ENCODE measurements at places on chromosomes 1 and 21.

DNA sequence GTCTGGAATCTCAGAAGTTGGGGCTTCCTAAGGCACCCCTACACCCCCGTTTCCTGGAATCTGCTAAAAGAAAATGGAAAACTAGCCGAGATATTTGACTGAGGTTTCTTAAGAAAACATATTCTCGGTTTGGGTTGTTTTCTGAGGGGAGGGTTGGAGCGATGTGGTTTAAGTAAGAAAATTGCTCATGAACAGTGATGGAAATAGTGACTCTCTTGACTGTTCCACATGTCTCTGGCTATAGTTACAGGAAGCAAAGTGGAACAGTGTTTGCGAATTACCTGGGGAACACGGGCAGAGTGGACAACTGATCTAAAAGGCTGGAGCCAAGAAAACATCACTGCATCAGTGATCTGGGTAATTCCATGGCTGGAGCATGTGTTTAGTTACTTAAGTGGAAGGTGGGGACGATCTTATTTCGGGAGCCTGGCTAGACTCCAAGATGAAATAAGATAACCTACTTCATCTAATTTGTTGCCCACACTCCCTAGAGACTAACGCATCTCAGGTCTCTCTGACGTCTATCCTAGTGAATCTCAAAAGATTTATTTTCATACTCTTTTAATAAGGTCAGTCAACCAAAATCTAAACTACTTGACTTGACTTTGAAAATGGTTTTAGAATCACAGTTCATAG lies 92.4 kb downstream of the KCNJ15 start:
- no peak for DNase-seq

- no peak for DNase-seq
Measured at GRCh38 chr1:77832901-77833300, 53.5 kb downstream of the MIGA1 start.

DNA sequence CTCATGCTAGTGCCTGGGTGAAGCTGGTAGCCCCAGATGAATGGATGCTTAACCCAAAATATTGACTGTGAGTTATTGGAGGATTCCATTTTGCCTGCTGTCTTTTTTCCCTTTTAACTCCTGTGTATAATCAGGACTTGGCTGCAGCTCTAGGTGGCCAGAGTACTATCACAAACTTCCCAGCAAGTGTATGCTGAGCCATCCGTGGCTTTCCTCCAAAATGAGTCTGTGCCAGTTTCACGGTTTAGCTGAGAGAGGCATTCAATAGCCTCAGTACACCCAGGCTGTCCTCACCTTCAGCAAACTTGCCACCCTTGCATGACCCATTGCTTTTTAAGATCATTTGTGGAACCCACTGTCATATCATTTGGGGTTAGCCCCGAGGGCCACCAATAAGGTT lies 5.3 kb upstream of the DPT start:
- no peak for DNase-seq

GRCh38 chr1:223332997-223333396 lies 31.0 kb downstream of the SUSD4 start:
- DNase-seq = no peak

GRCh38 chr21:35138665-35139381 lies 89.7 kb upstream of the RUNX1 start:
- peak; percentile 65 for DNase-seq

DNA sequence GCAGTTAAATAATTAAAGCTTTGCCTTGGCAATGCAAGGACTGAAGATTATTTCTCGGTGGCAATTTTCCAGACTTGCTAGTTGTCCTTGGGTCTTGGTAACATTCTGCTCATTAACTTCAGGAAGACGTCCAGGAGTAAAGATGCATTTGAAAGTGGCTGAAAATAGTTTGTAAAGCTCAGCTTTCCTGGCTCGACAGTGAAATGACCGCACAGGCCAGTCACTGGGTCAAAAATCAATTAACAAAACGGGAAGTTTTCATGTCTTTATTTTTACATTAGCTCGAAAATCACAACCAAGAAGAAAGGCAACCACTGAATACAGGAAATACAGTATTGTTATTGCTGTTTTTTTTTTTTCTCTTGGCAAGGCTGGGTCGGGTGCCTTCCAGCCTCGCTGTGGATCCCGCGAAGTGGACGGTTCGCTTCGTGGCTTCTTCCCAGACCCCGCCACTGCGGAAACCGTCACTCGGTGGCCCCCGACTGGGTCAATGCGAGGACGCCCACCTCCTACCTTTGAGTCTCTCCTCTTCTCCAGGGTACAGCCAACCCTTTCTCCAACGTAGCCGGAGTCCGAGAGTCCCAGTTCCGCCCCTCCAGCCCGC lies 479 bp upstream of the SNX7 start:
- DNase-seq = no peak

DNA sequence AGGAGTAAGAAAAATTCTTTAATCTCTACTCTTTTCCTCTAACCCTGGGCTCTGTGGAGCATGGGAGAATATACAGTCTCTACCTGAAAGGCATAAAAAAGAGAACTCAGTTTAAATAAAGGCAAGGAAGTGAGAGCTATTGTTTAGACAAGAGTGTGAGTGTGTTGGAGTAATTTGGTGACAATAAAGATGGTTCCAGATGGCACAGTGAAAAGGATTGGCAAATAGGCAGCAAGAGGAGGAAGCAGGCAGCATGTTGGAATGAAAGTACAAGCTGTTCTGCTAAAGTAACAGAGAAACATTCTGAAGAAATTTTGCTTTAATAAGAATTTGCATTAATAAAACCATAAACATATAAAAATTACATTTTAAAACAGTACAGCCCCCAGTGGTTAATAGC lies 163.4 kb downstream of the DNM3 start:
- DNase-seq = no peak

DNA sequence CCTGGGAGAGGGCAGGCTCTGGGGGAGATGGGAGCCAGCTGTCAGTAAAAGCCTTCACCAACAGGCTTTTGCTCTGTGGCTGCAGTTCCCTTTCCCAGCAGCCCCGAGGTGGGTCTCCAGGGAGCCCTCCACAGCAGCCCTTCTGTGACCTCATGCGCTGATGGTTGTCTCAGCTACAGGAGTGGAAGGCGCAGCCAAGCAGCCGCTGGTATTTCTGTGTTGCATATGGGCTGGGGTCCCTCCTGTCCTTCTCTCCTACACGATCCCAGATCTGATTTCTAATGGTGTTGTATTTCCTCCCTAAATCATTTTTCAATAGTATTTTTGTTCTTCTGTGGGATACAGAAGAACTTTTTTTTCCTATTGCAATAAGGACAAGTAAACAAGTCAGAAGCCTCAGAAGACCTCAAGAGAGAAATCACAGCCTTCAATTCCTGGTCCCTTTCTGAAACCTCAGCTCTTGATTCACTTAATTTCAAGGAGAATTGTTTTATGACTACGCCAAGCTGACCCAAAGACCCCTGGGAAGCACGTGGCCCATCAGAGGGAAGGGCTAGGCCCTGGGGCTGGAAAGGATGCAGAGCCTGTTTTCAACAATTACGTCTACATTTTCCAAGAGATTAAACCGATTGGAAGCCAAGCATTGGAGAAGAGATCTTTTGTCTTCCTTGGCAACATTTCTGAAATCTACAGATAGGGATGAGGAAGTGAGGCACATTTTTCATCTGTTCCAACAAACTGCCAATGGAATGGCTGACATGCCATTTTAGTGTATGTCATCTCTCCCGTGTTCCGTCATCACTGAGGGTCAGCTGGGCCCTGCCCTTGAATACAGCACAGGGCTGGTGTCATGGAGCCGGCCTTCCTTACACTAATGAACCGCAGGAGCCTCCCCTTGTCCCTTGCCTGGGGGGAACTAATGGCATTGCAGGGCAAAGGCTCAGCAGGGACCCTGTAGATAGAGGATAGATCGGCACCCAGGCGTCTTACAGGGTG lies 42.0 kb upstream of the SCCPDH start:
- DNase-seq = no peak

GRCh38 chr1:169466259-169467230 lies 19.2 kb downstream of the SLC19A2 start:
- DNase-seq = no peak

DNA sequence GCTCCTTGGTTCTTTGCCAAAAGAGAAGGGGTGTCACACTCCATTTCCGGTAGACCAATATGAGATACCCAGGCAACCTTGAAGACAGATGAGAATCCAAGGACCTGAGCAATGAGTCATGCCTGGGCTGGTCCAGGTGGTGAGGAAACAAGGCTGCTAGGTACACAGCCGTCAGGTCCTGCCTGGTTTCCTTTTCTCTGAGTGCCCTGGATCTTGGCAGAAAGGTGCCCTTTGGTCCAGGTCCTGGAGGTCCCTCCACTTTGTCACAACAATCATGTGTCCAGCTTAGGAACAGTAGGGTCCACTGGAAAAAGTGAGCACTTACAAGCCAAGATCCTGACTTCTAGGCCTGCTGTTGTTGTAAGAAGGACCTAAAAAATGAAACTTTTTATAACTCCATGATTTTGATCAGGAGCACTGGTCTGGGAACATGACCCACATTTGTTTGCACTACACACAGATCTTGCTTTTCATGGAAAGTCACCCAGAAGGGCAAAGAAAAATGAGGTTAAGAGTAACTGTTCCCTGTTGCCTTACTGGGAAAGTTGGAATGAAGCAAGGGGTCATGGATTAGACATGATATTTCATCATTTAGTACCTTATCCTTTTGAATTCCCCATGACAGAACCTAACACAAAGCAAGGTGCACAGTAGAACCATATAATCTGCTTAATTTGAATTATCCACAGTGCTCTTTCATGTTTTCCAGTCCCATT lies 94.7 kb downstream of the PAPPA2 start:
- no peak for DNase-seq

DNA sequence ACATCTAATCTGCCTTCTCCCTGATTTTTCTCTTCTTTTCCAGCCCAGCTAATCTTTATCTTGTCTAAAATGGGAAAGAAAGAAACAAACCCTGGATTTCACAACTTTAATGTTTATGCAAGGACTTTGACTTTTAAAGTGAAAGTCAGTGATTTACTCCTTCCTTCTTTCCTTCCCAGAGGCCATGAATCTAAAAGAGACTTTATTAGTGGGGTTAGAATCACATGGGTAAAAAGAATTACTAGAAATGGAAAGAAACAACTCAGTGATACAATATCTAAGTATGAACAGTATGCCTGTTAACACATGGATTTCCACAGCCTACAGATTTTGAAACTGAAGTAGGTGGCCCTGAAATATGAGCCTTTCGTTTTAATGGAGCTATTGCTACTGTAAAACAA lies 59.8 kb upstream of the KCNK2 start:
- no peak for DNase-seq

DNA sequence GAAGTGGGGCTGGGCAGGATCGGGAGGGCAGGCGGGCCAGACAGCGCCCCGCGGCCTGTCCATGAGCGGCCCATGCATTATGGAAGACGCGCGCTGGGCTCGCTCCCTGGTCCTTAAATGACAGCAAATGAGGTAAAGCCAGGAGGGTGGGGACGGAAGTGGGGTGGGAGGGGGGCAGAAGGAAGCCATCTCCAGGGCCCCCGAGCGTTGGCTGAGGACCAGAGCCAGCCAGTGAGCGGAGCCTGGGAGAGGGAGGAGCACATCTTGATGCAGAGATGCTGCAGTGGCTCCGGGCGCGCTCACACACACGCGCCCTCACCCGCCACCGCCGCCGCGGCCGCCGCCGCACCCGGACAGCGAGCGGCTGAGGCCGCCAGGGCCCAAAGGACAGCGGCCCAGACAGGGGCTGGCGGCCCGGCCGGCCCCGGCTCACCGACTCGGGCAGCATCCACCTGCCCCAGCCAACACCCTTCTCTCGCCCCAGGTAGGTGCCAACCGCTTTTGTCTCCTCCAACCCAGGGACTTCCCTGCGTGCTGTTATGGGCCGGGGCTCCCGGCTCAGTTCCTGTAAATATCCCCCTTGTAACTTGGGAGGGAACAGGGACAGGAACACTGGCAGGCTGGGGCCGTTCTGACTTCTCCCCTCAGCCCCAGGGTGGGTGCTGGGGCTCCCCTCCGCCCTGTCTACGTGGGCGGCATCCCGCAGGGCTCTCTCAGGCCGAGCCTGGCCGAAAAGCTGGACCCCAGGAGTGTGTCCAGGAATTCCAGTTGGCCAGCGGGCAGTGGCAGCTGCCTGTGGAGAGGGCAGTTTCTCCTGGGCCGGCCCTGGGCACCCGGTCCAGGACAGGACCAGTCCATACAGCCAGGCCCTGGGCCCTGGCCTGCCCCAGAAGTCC lies at the start of gene CNTN2:
TSS of gene CNTN2 (plus strand) at position 302 of the 896 bp plus-strand sequence. CDS start 9,974 bp downstream, outside the sequence.
- DNase-seq = no peak

- no peak for DNase-seq
Measured at GRCh38 chr1:191240925-191241324, 763.3 kb upstream of the BRINP3 start.

DNA sequence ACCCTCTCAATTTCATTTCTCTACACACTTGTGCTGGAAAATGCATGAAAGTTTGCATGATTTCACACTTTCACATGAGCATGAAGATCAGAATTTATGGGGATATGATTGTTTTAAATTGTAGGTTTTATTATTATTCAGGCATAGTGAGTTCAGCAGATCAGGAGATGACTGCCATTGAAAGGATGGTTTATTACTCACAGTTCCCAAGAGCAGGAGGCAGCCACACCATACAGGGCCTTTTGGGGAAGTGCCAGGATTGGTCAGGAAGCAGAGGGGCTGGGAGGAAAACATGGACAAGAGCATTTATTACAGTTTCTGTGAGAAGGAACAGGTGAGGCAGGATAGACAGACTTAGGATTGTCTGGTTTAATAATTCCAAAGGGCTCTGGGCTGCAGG lies 114.6 kb upstream of the KCNJ15 start:
- DNase-seq = no peak

GRCh38 chr1:221602830-221603229 lies 139.1 kb downstream of the DUSP10 start:
- no peak for DNase-seq

GRCh38 chr1:157376681-157377080 lies 175.6 kb downstream of the FCRL5 start:
- DNase-seq = no peak

GRCh38 chr1:22053017-22053860 lies 730 bp downstream of the CDC42 start:
- no peak for DNase-seq

- DNase-seq = no peak
Measured at GRCh38 chr1:101041300-101041699, 15.7 kb upstream of the DPH5 start.

- no peak for DNase-seq
Measured at GRCh38 chr1:18484276-18484675, 3.5 kb downstream of the KLHDC7A start.

DNA sequence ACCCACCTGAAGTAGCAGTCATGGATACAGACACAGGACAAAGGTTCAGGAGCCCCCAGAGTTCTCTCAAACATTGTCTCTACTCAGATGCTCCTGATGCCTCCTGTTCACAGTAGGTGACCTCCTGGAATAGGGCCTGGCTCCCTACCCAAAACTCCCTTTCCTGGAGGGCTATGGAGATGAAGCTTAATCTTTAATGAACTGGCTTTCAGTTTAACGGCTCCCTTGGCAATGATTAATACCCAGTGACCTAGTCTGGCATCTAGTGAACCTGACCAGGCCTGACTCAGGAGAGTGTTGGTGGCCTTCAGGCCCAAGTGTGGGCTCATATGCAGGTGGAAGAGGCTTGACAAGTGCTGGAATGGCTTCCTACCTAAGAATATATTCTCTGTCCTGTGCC lies 65.2 kb upstream of the TRABD2B start:
- no peak for DNase-seq
